Stimulated activated CD8-positive, alpha-beta memory T cell treated with anti-CD3 and anti-CD28 coated beads, Interleukin-2, amount 100 ng/mL, for 1 hour (primary cell): ENCODE measurements at places on chromosomes 4 and X.

DNA sequence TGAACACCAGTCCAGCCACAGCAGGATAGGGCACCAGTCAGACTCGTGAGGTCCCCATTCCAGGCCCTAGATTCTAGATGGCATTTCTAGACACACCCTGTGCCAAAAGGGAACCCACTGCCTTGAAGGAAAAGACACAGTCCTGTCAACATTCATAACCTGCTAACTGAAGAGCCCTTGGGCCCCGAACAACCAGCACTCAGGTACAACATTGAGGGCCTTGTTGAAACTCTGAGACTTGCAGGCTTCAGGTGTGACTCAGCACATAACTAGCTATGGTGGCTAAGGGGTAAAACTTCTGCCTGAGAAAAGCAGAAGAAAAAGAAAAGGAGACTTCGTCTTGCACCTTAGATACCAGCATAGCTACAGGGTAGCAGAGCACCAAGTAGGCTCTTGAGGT is 252.9 kb upstream of the GRID2 start:
- no peak for DNase-seq

DNA sequence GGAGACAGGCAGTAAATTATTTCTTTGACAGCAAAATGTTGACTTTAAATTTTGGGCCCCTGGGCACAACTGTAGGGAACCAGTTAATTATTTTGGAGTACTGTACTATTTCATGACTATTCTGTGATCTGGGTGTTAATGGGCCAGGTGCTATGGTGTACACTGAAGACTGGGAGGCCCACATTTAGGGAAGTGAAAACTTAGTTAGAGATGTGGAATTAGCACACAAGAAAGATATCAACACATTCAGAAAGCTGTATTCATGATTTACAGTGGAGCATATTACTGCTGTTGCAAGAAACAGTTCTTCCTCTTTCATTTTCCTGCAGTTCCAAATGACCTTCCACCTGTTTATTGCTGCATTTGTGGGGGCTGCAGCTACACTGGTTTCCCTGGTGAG is 12.4 kb downstream of the PLP1 start:
- DNase-seq, result no peak

- DNase-seq, result no peak
Observed at GRCh38 chr4:141802333-141802732, 165.9 kb downstream of the IL15 start.

DNA sequence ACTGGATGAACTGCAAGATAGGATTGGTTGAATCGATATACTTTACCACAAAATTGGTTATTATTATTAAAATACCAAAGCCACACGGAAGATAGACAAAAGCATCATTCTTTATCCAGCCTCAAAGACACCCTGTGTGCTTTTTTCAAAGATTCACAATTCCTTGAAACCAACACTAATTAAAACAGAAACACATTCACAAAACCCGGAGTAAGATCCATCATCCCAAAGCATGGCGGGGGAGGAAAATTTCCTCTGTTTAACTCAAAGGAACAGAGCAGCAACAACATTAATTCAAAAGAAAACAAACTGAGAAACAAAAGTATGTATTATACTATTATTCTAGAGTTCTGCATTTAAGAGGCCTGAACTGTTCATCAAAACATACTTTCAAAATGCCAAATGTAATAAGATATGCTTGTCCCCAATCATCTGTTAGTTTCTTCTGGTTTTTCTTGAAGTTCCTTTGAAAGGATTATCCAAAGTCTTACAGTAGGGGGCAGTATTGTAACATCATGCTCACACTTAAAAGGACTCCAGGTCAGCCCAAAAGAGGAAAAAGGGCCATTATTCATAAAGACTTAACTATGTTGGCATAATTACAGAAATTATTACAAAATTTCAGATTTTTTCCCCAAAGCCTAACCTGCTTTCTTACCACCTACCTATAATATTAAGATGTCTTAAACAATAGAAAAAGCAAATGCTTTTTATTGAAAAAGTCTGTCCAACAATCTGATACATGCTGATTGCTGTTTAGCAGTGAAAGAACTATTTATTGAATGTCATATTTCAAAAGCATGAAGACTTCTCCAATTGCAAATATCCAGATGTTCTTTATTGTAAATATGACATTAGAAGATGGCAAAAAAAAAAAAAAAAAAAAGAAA is 168.7 kb downstream of the SCFD2 start:
- no peak for DNase-seq

- DNase-seq, result no peak
Observed at GRCh38 chr4:5971078-5971450, 47.2 kb downstream of the C4orf50 start.

- DNase-seq, result no peak
Observed at GRCh38 chr4:100170986-100171385, 19.3 kb downstream of the DDIT4L start.

DNA sequence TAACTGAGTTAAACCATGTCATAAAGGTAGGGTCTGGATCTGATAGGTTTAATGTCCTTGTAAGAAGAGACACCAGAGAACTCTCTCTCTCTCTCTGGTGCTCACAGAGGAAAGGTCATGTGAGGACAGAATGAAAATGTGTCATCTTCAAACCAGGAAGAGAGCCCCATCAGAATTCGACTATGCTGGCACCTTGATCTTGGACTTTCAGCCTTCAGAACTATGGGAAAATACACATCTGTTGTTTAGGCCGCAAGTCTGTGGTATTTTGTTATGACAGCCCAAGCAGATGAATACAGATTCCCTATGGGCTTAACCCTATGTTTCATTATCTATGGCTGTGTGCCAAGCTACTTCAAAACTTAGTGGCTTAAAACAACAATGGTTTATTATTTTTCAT is 105.5 kb upstream of the DDIT4L start:
- DNase-seq, result no peak

DNA sequence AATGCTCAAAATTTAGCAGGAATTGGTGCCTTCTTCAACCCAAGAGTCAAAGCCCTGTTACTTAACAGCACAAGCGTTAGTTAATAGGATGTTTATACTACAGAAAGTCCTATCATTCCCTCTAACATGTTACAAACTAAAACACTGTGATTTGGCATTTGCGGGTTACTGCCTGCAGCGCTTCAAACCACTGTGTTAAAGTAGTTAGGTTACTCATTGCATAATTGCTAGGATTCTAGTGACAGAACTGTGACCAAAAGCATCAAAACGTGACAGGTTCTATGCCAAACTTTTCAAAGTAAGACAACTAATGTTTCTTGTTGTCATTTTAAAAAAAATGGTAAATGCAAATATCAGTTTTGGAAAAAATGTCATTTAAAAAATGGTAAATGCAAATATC is 442.8 kb upstream of the ZFP42 start:
- DNase-seq, result no peak

- no peak for DNase-seq
Observed at GRCh38 chr4:143405075-143405730, 68.5 kb downstream of the GAB1 start.

DNA sequence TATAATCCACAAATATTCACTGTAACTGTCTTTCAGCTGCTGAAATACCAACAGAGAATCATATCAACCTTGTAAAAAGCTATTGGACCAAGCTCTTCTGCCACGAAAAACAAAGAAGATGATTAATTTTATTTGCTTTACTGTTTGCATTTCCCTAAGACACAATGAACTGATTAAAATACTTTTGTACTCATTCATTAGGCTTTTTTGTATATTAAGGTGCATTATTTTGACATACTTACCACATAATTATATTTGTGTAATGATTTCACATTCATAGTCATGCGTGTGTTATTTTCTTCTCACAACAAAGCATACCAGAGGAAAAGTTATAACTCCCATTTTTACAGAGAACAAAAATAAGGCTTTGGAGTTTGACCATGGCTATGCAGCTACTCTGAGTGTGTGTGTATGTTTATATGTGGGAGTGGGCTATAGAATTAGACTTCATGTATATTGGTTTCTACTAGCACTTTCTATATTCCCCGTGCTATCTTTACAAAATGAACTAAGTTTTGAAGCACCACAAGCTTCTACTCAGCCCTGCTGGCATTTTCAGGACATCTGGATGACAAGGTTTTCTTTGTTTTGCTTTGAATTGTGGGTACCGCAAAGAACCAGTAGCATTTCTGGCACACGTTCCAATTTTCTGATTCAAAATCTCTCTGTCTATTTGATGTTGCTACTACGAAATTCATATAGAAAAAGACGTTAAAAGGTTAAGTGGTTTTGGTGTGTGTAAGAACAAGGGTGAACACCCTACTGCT is 11.0 kb upstream of the FGF5 start:
- DNase-seq, result no peak

GRCh38 chrX:16023790-16024734 is 99.3 kb upstream of the GRPR start:
- no peak for DNase-seq

- no peak for DNase-seq
Observed at GRCh38 chrX:34218063-34218462, 85.9 kb upstream of the FAM47A start.

GRCh38 chr4:70197842-70198241 is 2.3 kb downstream of the ODAM start:
- DNase-seq, result no peak

DNA sequence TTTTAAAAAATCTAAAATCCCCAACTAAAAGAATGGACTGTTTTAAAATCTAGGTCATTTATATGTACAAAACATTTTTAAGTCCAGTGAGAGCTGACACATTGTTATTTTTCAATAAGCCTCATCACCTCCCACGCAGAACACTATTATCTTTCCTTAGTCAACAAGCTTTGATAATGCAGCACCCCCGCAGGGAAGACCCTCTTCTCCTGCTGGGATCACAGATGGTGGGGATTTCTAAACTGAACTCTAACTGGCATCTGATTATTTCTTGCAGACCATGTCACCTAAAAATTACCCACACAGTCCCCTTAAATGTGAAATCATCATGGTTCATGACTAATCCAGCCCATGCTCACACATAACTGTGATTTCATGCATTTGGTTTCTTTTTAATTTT is 11.6 kb downstream of the SYTL4 start:
- DNase-seq, result no peak
